ENCODE measurements at places on chromosomes 11 and 22.

- DNase-seq: no peak
Observed at GRCh38 chr11:64283092-64283491, 1.4 kb downstream of the BAD start.

GRCh38 chr22:25461301-25461700 lies 103.2 kb upstream of the GRK3 start:
- no peak for DNase-seq

- no peak for DNase-seq
Observed at GRCh38 chr11:8989453-8989852, 14.3 kb downstream of the NRIP3 start.

DNA sequence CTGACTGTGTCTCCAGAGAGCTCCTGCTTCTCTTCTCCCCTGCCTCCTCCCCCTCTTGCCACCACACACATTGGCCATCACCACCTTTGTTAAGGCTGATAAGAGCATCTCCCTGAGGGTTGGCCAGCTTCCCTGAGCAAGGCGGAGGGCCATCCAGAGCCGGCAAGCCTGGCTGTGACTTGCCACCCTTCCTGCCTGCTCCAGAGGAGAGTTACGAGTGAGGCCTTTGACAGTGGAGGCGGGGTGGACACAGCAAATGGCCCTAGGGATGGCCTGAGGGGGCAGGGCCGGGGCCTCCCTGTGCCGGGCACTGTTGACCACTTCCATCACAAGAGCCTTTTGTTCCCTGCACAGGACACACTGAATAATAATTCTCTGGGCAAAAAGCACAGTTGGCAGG lies 5.4 kb downstream of the FREY1 start:
- no peak for DNase-seq

- no peak for DNase-seq
Observed at GRCh38 chr11:94128291-94128745, 323 bp upstream of the PANX1 start.

DNA sequence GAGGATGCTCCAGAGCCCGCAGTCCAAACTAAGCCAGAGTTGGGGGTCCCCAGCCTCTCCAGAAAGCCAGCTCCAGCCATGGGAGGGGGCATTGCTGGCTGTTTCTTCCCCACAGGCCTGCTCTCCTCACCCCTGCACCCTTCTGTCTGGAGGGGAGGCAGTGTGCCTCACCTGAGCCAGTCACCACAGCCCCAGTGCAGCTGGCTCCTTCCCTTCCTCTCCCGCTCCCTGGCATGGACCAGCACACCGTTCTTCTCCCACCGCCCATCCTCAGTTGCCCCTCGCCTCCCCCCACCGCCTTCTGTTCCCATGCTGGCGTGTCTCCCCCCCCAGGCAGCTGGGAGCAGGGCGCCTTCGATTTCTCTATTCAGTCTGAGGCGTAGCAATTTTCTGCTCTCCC lies 110.5 kb upstream of the THY1 start:
- no peak for DNase-seq

- DNase-seq: no peak
Observed at GRCh38 chr11:57426439-57426928, 437 bp downstream of the SLC43A3 start.

Measured in activated CD8-positive, alpha-beta memory T cell treated with anti-CD3 and anti-CD28 coated beads for 4 hours (primary cell).